ENCODE measurements at places on chromosomes 11 and 22.

DNA sequence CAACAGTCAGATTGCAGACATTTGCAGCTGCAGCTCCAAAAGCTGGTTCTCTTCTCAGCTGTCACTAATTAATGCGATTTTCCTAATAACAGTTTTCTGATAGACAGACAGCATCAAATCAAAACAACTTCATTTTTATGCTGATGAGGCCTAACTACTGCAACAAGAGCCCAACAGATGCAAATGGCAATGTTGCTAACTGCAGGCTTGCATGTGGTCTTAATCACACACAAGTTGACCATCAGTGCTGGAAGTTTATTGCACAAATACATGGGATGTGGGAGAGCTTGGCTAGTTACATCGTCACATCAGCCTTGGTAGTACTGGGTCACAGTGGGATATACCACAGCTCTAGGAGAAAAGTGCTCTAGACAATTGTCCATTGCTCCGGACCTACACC is 99.2 kb downstream of the SPON1 start:
- H3K27ac ChIP-seq = no peak overlapping the region
- H3K4me1 ChIP-seq = peaks cover 6% of the 10 kb centered on the region
- H3K27me3 ChIP-seq = no peaks in the 10 kb centered on the region
- H3K36me3 ChIP-seq = no peaks in the 10 kb centered on the region

GRCh38 chr11:108698844-108699642 is 34.2 kb downstream of the DDX10 start:
- H3K27me3 ChIP-seq = no peaks in the 10 kb centered on the region
- no peak overlapping the region for H3K27ac ChIP-seq
- DNase-seq = no peak
- peaks cover 14% of the 10 kb centered on the region for H3K36me3 ChIP-seq
- no peaks in the 10 kb centered on the region for H3K4me1 ChIP-seq
- H3K4me3 ChIP-seq = no peak overlapping the region

DNA sequence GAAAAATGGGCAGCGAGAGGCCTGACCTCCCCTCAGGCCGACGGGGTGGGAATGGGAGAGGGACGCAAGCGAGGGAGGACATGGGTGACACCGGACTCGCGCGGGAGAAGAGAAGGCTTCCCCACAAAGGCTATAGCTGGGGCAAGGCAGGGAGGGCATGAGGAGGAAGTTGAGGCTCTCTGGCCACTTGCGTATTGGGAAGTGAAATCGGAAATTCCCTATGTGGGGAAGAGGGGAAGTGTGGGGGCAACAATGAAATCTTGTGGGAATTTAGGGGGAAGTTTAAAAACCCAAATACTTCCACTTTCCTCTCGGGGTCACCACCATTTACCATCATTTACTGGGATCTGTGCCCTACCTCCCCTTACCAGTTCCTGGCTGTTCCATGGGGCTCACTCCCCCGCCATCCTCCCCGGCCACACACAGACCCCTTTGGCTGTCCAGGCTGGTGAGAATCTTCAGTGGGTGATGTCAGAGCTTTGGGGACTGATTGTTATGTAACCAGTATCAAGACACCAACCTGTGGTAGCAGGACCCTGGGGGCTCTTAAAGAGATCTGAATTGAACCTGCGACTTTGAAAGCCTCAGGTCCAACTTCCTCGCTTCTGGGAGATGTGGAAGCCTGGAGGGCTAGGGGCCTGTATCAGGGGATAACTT is 951 bp upstream of the EHD1 start:
- H3K27me3 ChIP-seq = no peaks in the 10 kb centered on the region
- H3K4me1 ChIP-seq = peaks cover 55% of the 10 kb centered on the region
- peak overlapping the region; percentile 90 for H3K27ac ChIP-seq
- peak overlapping the region; percentile 54 for H3K4me3 ChIP-seq
- DNase-seq = no peak

DNA sequence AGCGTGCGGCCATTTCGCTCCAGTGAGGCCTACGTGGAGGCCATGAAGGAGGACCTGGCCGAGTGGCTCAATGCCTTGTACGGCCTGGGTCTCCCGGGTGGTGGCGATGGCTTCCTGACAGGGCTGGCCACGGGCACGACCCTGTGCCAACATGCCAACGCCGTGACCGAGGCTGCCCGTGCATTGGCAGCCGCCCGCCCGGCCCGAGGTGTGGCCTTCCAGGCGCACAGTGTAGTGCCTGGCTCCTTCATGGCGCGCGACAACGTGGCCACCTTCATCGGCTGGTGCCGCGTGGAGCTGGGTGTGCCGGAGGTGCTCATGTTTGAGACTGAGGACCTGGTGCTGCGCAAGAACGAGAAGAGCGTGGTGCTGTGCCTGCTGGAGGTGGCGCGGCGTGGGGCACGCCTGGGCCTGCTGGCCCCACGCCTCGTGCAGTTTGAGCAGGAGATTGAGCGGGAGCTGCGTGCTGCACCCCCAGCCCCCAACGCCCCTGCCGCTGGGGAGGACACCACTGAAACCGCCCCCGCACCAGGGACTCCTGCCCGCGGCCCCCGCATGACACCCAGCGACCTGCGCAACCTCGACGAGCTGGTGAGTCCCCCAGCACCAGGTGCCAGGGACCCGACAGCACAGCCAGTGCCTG is 1.8 kb downstream of the GAS2L1 start:
- peaks cover 9% of the 10 kb centered on the region for H3K36me3 ChIP-seq
- H3K4me1 ChIP-seq = peaks cover 62% of the 10 kb centered on the region
- DNase-seq = no peak
- H3K4me3 ChIP-seq = peak overlapping the region; percentile 91
- H3K27me3 ChIP-seq = no peaks in the 10 kb centered on the region

- peaks cover 15% of the 10 kb centered on the region for H3K4me1 ChIP-seq
- no peak for DNase-seq
- no peak overlapping the region for H3K27ac ChIP-seq
- H3K4me3 ChIP-seq = no peak overlapping the region
- H3K36me3 ChIP-seq = no peaks in the 10 kb centered on the region
- H3K27me3 ChIP-seq = no peaks in the 10 kb centered on the region
Measured at GRCh38 chr11:10091314-10092045, 202.5 kb downstream of the SBF2 start.

DNA sequence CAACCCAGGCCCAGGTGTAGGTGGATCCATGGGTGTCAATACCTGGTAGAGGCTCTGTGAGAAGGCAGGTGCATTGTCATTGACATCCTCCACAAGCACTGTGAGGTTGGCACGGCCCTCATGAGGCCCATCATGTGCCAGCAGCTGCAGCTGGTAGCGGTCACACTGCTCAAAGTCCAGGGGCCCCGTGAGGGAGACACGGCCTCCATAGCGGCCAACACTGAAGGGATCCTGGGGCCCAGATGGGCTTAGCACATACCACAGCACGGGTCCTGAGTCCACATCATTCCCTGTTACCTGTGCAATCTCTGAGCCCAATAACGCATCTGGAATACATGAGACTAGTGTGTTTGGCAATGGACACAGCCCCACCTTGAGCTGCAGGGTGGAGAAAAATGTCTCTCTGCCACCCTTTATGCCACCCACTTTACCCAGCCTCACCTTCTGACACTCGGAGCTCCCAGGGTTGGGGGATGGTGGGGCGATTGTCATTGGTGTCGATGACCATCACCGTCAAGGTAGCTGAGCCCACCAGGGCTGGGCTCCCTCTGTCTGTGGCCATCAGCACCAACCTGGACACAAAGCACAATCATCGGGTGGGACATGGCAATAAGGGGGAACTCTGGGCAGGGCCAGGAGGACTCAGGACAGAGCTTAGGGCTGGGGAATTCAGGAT is 6.1 kb upstream of the TPP1 start:
- no peak overlapping the region for H3K27ac ChIP-seq
- peaks cover 37% of the 10 kb centered on the region for H3K36me3 ChIP-seq
- no peaks in the 10 kb centered on the region for H3K27me3 ChIP-seq
- no peaks in the 10 kb centered on the region for H3K4me1 ChIP-seq

- peak overlapping the region; percentile 100 for H3K4me3 ChIP-seq
- H3K36me3 ChIP-seq = peaks cover 49% of the 10 kb centered on the region
- H3K27ac ChIP-seq = peak overlapping the region; percentile 99
- no peak for DNase-seq
Measured at GRCh38 chr22:39522567-39523300, 2.4 kb downstream of the ATF4 start.

Measured in right atrium auricular region (tissue), 2 donors.